ENCODE measurements at places on chromosomes 2 and 18. TPM values are rescaled to one million over a fixed set of nuclear protein-coding genes. Genes with fewer than 3 reads are reported as not detected.

Gene NYAP2
- 1.5 TPM for total RNA-seq

- no peak for DNase-seq
Observed at GRCh38 chr18:73235921-73236320, 368.1 kb upstream of the NETO1 start.

GRCh38 chr2:40041422-40042382 is 262.6 kb upstream of the THUMPD2 start:
- DNase-seq: no peak

Gene PCARE
- not detected for total RNA-seq

Gene SUCLG1
- total RNA-seq: 90.7 TPM

Gene IFT172
- 40.4 TPM for total RNA-seq

DNA sequence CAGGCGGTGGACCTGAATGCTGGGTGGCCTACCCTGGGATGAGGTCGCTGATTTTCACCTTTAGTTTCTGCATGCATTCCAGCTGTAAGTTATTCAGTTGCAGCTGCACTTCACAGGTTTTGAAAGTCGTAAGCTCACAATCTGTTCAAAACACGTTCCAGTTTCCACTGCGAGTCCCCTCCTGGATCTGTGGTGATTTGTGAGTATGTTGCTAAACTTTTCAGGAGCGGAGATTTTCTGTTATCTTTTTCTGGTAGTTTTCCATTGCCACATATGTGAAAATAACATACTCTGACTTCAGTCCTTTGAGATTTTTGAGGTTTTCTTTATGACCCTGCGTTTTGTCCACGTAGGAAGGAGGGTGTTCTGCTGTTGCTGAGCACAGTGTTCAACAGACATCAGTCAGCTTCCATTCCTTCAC is 102.1 kb downstream of the SNTG2 start:
- DNase-seq: no peak

DNA sequence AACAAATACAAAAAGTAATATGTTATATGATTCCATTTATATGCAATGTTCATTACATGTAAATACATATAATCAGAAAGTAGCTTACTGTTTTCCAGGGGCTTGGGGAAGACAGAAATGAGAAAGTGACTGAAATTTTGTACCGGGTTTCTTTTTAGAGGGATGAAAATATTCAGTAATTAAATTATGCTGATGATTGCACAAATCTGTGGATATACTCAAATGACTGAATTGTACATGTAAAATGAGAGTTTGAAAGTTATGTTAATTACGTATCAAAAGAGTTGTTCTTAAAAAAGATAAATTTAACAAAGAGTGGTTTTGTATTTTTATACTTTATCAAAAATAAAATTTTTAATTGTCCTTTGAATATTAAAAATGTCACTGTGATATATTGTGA is 856.3 kb downstream of the DSC3 start:
- no peak for DNase-seq

DNA sequence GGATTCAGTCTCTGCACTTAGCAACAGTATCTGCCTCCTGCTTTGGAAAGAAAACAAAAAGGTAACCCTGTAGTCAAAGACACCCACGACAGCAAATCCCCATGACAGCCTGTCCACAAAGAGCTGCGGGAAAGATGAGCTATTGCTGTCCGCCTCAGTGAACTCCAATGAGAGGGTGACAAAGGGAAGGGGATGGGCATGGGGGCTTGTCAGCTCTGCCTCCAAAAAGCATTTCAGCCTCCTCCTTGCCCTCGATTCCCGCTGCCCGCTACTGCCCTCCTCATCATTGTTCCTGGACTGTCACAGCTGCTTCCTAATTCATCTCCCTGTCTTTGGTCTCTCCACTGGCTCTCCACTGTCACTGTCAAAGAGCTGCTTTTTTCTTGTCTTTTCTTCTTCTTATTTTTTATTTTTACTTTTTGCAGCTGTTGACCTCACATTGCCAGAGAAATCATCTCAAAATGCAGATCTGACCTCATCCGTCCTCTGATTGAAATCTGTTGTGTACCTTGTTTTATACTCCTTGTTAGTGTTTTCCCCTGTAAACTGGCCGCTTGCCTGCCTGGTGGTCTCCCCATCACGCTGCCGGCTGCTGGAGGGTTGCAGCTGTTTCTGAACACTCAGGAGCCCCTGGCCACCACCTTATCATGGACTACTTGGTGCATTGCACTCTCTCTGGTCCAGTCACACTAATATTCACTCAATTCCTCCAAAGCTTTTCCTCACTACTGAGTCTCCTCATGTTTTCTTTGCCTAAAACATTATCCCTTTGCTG is 7.9 kb upstream of the E2F6 start:
- no peak for DNase-seq

DNA sequence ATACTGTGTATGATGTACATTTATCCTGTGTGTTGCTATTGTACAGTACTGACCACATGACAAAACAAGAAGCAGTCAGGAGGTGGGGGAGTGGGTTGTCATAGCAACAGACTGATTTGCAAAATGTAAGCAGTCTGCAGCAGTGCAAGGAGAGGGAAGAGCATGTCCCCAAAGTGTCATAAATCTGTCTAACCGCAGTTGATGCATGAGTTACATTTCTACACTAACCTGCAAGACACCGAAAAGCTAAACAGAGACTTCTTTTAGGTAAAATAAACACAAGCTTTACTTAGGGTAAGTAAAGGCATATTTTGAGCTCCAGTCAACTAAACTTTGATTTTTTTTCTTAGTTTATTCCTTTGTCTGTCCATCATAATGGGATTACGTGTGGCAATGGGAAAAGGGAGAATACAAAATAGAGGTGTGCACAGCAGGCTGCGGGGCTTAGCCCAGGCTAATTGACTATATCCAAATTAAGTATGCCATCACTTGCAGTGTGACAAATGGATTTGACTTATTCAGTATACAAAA is 134.5 kb downstream of the MEIS1 start:
- DNase-seq: no peak

- DNase-seq: no peak
Observed at GRCh38 chr2:159088906-159089305, 120.5 kb downstream of the TANC1 start.

GRCh38 chr2:81545626-81546025 is 1241.1 kb upstream of the LRRTM1 start:
- no peak for DNase-seq

Gene COL4A3
- total RNA-seq: 23.3 TPM

Gene ABCB11
- total RNA-seq: 0.18 TPM

GRCh38 chr2:225233234-225233633 is 166.3 kb upstream of the NYAP2 start:
- no peak for DNase-seq

DNA sequence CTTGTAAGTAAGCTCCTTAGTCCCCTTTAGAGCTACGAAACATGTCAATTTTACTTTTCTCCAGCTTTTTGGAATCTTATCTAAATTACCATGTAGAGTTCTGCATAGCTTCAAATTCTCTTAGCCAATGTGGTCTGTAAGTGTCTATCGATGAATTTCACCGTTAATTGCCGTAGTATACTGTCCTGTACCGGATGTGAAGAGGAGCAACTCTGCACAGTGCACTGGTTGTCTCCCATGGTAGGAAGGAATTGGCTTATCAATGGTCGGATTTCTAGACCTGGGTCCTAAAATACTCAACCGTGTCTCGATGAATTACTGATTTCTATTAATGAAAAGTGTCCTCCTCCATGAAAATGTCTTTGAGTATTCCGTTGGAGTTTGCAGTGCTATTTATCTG is 1.9 kb downstream of the NOP58 start:
- DNase-seq: no peak

GRCh38 chr2:141957321-141957720 is 173.5 kb downstream of the LRP1B start:
- DNase-seq: no peak

GRCh38 chr2:24203029-24203786 is 28.4 kb downstream of the FAM228A start:
- no peak for DNase-seq

Gene HOXD13
- not detected for total RNA-seq

- no peak for DNase-seq
Observed at GRCh38 chr2:39158351-39158750, 37.5 kb upstream of the SOS1 start.
